Amniotic epithelial cell (primary cell): ENCODE measurements at places on chromosomes 13 and 19.
A peak's percentile ranks its signal among the peaks of the same experiment; 100 is the strongest.

DNA sequence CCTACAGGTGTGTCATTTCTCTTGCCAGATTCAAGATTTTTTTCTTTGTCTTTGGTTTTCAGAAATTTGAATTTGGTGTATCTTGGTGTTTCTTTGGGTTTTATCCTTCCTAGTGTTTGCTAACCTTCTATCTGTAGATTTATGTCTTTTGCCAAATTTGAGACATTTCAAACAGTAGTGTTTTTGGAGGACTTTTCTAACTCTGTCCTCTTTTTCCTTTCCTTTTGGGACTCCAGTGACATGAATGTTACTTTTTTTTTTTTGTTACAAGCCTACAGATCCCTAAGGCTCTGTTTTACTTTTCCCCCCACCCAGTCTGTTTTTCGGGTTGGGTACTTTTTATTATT, 58.8 kb downstream of the ZMYM2 start:
- DNase-seq: no peak

- DNase-seq: no peak
These were observed 684.8 kb downstream of the DIAPH3 start for GRCh38 chr13:59478908-59479307.

- no peak for DNase-seq
These were observed 4.9 kb upstream of the N4BP2L1 start for GRCh38 chr13:32432856-32433255.

DNA sequence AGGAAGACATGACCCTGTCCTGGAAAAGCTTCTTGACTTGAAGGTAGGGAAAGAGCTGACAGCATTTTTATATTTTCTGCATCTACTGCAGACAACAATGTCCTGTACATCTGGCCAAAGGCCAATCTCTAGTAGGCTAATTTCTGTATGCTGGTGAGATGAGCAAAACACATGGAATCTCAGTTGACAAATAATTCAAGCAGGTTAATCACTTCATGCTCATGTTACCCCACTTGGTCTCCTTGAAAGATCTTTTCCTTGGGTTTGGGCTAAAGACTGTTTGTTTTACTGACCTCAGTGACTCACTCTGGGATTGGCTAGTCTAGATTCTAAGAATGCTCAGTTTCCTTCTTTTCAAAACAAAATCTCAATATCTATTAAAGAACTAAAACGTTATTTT, 298.8 kb downstream of the LMO7 start:
- peak; percentile 41 for DNase-seq

GRCh38 chr13:30943881-30944280, 11.4 kb downstream of the TEX26 start:
- DNase-seq: no peak

GRCh38 chr13:113771709-113772331, 12.8 kb downstream of the TMEM255B start:
- DNase-seq: peak; percentile 31
